ENCODE measurements at places on chromosomes 3 and 15.

DNA sequence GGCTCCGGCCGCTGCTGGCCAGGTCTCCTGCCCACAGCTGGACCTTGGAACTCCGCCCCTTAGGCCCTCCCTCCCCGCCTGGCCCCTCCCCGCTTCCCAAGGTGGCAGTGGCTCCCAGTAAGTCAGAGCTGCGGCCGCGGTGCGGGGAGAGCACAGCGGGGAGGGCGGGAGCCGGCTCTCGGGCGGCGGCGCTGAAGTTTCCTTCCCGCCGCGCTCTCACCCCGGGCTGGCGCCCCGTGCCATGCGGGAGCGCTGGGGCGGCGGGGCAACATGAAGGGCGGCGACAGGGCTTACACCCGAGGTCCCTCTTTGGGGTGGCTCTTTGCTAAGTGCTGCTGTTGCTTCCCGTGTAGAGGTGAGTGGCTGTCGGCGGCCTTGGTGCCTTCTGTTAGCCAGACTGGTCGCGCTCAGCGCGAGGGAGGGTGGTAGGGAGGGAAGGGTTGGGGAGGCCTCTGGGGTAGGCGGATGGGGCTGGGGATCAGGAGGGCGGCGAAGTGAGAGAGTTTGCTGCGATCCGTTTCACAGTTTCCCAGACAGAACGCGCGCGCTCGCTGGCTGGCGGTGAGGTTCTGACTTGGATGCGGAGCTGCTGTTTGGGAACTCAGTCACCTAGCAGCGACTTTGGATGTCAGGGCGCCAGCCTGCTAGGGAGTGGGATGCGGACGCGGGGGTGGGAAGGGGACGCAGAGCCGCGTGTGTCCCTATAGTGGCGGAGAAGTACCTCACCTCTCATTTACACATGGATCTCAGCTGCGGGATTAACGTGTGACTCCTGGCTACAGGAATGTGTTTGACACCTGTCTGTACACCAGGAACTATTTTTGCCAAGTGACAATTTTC is 145.5 kb upstream of the UMPS start:
- no peak for DNase-seq

DNA sequence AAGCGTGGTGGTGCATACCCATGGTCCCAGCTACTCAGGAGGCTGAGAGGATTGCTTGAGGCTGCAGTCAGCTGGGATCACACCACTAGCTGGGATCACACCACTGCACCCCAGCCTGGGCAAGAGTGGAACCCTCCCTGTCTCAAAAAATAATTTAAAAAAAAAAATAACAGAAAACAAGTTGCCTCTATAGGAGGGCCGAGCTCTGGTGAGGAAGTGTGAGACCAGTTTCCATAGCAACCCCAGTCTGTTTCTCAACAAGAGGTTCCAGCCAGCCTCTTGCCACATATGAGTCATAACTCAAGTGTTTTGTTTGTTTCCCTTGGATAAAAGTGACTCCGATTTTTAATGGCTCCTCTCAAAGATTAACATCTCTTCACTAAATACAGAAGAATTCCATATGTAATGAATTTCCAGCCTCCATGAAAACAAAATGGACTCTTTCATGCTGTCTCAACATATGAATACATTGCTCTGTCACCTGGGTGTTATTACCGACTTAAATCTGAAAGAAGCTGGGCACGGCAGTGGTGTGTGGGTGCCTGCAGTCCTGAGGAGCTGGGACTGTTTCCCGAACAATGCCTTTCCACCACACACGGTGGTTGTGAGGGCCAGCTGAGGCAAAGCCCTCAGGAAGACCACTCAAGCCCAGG is 19.7 kb downstream of the TMEM43 start:
- no peak for DNase-seq

DNA sequence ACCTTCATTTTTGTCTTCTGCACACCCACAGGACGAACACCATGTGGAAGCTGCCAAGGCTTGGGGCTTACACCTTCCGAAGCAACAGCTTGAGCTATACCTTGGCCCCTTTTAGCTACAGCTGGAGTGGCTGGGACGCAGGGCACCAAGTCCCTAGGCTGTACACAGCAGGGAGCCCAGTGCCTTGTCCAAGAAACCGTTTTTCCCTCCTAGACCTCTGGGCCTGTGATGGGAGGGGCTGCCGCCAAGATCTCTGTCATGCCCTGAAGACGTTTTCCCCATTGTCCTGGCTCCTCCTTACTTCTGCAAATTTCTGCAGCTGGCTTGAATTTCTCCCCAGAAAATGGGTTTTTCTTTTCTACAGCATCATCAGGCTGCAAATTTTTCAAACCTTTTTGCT is 7.8 kb downstream of the CNTN4 start:
- DNase-seq: no peak

GRCh38 chr15:64776402-64776786 is 1.0 kb upstream of the RBPMS2 start:
- DNase-seq: no peak

DNA sequence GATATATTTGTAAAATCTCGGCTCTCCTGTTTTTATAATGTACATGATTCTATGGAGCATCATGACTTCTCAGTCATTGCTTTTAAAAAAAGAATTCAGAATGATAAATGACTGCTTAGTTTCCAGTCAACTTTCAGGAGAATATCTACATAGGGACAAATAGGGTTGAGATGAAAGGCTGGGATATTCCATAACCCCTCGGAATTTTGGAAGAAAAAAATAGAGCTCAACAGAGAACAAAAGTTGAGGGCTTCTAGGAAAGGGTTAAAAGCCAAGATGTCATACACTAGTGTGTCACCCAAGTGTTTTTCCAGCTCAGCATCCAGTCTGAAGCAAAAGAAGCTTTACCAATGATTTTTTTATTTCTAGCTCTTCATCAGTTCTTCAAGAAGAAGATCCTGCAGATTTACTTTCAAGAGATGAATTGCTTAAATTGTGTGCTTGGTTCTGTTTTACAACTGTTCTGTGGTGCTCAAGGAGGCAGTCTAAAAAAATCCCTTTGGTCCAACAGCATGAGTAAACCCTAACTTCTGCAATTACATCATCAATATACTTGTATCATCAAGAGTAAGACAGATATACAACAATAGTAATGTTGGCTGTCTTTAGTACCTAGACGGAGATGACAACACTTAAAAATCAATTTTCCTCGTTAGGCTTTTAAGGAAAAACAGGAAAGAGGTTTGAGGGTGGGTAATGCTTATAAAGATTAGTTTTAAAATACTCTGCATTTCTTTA is 979 bp downstream of the UNC13C start:
- no peak for DNase-seq

GRCh38 chr3:195060531-195061291 is 210.2 kb downstream of the XXYLT1 start:
- no peak for DNase-seq

DNA sequence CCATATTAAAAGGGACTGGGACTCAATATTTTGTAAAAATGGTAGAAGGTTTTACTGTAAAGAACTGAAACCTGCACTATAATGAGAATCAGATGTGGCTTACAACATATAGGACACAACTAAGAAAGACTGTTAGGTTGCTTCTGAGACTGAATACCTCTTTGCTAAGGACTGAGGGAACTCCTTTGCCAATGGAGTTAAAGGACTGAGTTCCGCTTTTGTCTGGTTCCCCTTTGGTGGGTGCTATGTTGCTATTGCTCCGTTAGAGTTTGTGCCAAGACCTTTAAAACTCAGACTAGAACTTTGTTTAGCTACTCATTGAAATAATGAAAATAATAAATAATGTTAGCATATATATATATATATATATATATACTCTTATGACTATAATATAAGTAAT is 147.8 kb upstream of the KCNMB2 start:
- no peak for DNase-seq

DNA sequence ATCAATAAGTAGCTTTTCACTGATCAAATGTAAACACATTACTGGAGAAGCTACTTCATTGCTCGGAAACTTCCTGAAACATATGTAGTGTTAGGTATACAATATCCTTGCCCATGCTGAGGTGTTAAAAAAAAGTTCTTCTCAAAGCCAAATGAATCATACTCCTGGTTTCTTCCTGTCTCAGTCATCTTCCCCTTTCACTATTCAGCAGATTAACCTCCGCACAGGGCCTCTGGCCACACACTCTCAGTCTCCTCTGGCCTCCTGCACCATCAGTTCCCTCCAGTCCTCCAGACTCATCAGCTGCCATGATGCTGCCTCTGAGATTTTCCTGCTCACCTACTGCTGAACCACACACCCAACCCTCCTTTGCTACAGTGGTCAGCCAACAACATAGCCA is 70.5 kb upstream of the BOC start:
- no peak for DNase-seq

GRCh38 chr15:92655178-92655995 is at the start of gene FAM174B:
TSS of gene FAM174B (minus strand) at chr15:92655775.
- DNase-seq: no peak

Data from cortex of kidney (tissue), 1 donor.